Ascending aorta (tissue), 2 donors: ENCODE measurements at places on chromosomes 12 and 14. TPM values are rescaled to one million over a fixed set of nuclear protein-coding genes. Genes with fewer than 3 reads are reported as not detected.

GPRC5D gene
- not detected for total RNA-seq

SERPINA12 gene
- not detected for total RNA-seq

NEUROD4 gene
- not detected for total RNA-seq

ARHGEF25 gene
- 47.8 TPM for total RNA-seq

DNA sequence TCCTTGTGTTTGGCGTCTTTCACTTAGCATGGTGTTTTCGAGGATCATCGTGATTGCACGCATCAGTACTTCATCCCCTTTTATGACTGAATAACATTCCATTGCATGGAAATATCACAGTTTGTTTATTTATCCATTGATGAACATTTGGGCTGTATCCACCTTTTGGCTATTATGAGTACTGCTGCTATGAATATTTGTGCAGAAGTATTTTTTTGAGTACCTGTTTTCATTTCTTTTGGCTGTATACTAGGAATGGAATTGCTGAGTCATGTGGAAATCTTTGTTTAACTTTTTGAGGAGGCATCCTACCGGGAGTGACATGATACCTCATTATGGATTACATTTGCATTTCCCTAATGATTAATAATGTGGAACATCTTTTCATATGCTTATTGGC, 66.4 kb downstream of the WNK1 start:
- H3K27ac ChIP-seq = no peak overlapping the region
- H3K4me1 ChIP-seq = peaks cover 12% of the 10 kb centered on the region
- no peak for DNase-seq
- no peak overlapping the region for H3K4me3 ChIP-seq
- H3K36me3 ChIP-seq = peaks cover 3% of the 10 kb centered on the region

GRCh38 chr12:52692254-52692653, 11.1 kb downstream of the KRT77 start:
- no peaks in the 10 kb centered on the region for H3K27me3 ChIP-seq
- no peaks in the 10 kb centered on the region for H3K36me3 ChIP-seq
- no peak overlapping the region for H3K27ac ChIP-seq
- no peak for DNase-seq
- peaks cover 5% of the 10 kb centered on the region for H3K4me1 ChIP-seq

GRCh38 chr12:89544681-89545184, 18.9 kb upstream of the POC1B start:
- DNase-seq = peak; percentile 67
- H3K4me1 ChIP-seq = peaks cover 7% of the 10 kb centered on the region
- H3K27me3 ChIP-seq = no peaks in the 10 kb centered on the region

- no peaks in the 10 kb centered on the region for H3K36me3 ChIP-seq
- no peak overlapping the region for H3K4me3 ChIP-seq
- no peak for DNase-seq
- no peaks in the 10 kb centered on the region for H3K27me3 ChIP-seq
Measured at GRCh38 chr12:39613525-39613924, 6.1 kb downstream of the ABCD2 start.

DNA sequence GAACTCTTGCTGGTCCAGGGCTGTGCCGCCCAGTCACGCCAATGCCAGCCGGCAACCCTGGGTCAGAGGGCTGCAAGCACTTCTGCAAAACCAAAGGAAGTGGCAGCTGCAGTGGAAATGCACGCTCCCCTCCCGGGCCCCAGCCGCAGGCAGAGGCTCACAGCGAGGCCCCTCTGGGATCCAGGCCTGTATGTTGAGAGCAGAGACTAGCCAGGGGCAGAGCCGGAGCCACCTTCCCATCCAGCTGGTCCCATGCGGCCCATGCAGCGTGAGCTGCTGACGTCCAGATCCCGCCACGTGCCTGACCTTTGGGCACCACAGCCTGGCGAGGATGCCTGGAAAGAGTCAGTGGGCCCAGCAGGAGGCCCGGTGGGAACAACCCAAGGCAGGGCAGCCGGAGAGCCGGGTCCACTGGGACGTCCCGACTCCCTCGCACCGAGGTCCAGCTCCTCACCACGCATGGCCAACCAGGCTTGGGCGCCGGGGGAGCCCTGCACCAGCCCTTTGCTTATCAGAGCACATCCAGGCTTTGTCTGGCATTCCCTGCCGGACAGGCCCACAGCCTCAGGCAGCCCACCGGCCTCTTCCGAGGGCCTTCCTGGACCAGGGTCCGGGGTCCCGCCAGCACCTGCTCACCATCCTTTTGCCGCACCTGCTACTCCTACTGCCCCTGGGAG, 4.3 kb downstream of the GPR132 start:
- no peak for DNase-seq
- no peak overlapping the region for H3K4me3 ChIP-seq
- H3K27me3 ChIP-seq = no peaks in the 10 kb centered on the region
- no peaks in the 10 kb centered on the region for H3K4me1 ChIP-seq
- H3K27ac ChIP-seq = peak overlapping the region; percentile 53

DNA sequence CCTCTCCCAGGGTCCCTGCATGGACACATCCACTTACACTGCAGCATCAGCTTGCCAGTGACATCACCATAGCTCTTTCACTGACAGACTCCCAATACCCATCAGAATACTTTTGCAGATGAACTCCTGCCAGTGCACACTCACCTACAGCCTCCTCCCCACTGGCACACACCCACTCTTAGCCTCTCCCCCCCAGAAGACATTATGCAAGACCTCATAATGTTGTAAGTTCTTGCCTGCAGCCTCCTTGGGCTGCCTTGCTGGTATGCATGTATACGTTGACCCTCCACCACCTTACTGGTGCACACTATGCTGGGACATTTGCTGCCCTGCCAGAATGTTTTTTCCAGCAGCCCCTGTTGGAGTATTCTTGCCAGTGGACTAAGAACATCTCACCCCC, 324.2 kb downstream of the AEBP2 start:
- H3K27ac ChIP-seq = peak overlapping the region; percentile 51
- H3K4me3 ChIP-seq = no peak overlapping the region
- no peak for DNase-seq
- no peaks in the 10 kb centered on the region for H3K4me1 ChIP-seq
- H3K36me3 ChIP-seq = no peaks in the 10 kb centered on the region
- no peaks in the 10 kb centered on the region for H3K27me3 ChIP-seq

DNA sequence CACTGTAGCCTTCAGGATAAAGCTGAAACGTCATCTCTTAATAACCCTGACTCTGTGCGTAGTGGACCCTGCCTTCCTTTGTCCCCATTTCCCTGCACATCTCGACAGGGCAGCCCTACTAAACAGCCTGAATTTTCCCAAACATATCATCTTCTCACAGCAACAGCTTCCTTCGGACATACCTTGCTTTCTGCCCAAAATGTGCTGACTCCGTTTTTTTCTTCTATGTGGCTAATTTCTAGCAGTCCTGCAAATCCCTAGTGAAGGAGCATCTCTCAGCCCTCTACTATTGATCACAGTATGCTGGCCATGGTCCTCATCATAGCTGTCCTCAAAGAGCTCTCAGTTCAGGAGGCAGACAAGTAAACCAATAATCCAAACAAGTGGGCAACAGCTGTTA, 53.1 kb upstream of the PCED1B start:
- H3K27me3 ChIP-seq = no peaks in the 10 kb centered on the region
- DNase-seq = no peak
- H3K4me1 ChIP-seq = peaks cover 3% of the 10 kb centered on the region
- no peak overlapping the region for H3K4me3 ChIP-seq
- no peaks in the 10 kb centered on the region for H3K36me3 ChIP-seq

DNA sequence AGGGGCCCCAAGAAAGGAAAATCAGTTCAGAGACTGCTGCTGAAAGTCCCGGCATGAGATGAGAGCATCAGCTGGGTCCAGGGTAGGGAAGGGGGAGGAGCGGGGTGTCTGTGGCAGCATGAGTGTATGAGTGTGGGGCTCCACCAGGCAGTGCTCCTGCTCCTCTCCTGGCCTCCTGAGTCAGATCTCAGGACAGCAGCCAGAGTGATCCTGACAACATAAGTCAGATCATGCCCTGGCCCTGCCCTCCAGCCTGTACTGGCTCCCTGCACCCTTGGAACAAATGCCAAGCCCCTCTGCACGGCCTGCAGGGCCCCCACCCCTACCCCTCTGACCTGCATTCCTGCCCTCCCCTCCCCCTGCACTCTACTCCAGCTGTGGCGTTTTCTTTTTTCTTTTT, 24.2 kb upstream of the LRP1-AS start:
- peaks cover 67% of the 10 kb centered on the region for H3K36me3 ChIP-seq
- H3K27ac ChIP-seq = peak overlapping the region; percentile 40
- H3K4me1 ChIP-seq = no peaks in the 10 kb centered on the region
- H3K27me3 ChIP-seq = no peaks in the 10 kb centered on the region
- no peak for DNase-seq
- no peak overlapping the region for H3K4me3 ChIP-seq

- no peak for DNase-seq
- H3K36me3 ChIP-seq = no peaks in the 10 kb centered on the region
- H3K27me3 ChIP-seq = no peaks in the 10 kb centered on the region
Measured at GRCh38 chr12:127861406-127861805, 405.6 kb upstream of the TMEM132C start.

DNA sequence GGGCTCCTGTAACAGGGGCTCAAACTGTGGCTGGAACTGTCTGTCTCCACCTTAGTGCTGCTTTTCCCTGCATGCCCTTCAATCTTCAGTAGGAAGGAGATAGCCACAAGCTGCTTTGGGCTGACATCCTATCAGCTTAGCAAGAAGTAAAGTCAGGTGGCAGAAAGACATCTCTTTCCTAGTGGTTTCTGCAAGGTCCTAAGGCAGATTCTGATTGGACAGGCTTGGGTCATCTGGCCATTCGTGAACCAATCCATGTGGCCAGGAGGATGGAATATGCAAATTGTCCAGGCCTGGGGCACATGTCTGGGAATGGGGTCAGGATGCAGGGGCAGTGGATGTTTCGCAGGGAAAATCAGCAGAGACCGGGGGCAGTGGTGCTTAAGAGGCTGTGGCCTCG, 5.2 kb downstream of the RITA1 start:
- H3K36me3 ChIP-seq = peaks cover 18% of the 10 kb centered on the region
- DNase-seq = no peak
- peaks cover 27% of the 10 kb centered on the region for H3K4me1 ChIP-seq
- H3K27ac ChIP-seq = peak overlapping the region; percentile 88
- H3K4me3 ChIP-seq = no peak overlapping the region
- H3K27me3 ChIP-seq = no peaks in the 10 kb centered on the region

DNA sequence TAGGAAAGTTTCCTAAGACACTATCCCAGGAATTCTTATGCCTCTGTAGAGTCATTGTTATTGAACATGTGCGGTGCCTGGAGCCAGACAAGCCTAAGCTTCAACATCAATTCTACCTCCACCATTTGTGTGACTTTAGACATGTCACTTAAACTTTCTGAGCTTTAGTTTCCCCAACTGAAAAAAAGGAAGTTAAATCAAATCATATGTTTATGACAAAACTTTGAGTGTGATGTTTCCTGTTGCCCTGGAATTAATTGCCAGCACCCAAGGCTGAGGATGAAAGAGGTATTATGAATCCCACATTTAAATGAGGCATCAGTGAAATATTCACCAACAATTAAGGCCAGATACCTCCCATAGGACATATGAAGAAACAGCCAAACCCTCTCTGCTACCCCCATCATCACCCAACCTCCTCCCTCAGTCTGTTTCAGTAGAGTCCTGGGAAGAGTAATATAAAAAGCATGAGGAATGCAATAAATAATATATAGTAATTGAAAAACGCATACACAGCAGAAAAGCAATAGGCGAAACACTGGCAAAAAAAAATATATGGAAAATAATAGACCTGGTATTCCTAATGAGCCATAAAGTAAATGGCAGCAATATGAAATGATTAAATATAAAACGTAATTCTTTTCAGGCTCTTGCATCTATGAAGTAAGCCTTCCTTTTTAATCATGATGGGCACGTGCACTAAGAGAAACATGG, 182.0 kb upstream of the DCN start:
- H3K4me1 ChIP-seq = no peaks in the 10 kb centered on the region
- no peaks in the 10 kb centered on the region for H3K36me3 ChIP-seq
- H3K27ac ChIP-seq = no peak overlapping the region
- no peaks in the 10 kb centered on the region for H3K27me3 ChIP-seq
- H3K4me3 ChIP-seq = no peak overlapping the region

DNA sequence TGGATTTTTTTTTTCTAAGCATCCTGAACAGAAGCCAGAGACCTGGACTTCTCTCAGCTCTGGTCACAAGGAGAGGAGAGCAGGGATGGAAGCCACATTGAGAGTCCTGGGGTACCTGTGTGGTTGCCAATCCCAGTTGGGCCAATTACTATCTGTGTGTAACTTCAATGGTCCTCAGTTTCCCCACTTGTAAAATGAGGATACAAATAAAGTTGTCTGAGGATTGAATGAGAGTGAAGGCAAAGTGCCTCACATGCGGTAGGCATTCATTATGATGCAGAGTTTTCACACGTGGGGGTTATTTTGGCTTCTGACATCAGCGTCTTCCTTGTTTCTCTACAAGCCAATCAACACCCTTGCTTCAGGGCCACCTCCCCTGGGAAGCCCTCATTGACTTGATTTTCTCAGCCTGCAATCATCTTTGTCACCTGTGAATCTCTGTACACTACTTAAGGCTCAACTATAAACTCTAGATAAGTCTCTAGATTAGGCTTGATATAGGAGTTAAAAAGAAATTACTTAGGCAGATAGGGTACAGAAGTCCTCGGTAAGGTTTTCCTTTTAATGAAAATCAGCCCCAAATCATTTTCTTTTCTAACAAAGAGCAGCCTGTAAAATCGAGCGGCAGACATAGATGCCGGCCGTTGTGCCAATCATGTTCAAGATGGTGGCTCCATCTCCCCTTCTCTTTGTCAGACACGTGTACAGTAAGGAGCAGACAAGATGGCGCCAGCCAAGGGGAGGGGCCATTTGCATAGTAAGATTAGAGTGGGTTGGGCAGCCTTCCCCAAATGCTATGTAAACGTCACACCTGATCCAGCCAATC, 37.8 kb upstream of the FICD start:
- DNase-seq = no peak
- H3K4me3 ChIP-seq = no peak overlapping the region
- no peaks in the 10 kb centered on the region for H3K27me3 ChIP-seq
- H3K27ac ChIP-seq = no peak overlapping the region
- no peaks in the 10 kb centered on the region for H3K4me1 ChIP-seq

DNA sequence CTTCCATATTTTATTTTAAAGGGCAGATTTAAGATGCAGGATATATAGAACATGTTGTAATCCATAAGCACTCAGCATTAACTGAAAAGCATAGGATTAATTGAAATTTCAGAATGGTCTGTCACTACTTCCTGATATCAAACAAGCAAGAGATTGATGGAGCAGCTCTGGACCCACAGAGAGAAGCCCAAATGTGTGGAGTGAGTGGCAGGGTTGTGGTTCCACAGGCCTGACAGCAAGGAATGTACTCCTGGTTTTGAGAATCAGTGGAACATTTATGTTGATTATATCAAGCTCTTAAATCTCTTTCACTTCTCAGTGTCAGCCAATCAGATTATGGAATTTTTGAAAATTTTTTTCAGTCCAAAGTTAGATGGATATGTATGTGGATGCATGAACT, 267.6 kb upstream of the PRICKLE1 start:
- no peaks in the 10 kb centered on the region for H3K36me3 ChIP-seq
- H3K4me1 ChIP-seq = no peaks in the 10 kb centered on the region
- no peak overlapping the region for H3K4me3 ChIP-seq
- H3K27me3 ChIP-seq = no peaks in the 10 kb centered on the region
- no peak overlapping the region for H3K27ac ChIP-seq

DNA sequence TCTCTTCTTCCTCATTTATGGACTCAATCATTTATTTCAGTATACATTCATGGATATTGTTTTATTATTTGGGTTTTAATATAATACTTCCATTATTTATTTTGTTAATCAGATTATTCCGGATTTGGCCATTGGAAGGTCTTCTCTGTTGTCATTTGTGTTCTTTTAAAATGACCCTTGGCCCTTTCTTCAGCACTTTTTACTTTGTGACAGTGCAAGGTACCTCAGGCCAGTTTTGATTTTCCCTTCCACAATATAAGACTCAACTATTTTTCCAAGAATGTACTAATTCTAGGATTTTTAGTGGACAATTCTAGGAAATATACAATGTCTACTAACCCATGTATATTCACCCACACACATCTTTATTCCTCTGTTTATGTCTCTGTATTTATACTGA, 521.4 kb upstream of the FOXG1 start:
- H3K27ac ChIP-seq = no peak overlapping the region
- no peak for DNase-seq
- no peaks in the 10 kb centered on the region for H3K36me3 ChIP-seq
- H3K4me3 ChIP-seq = no peak overlapping the region
